IMR-90 (cell line): ENCODE measurements at places on chromosomes 12 and 14. TPM values are rescaled to one million over a fixed set of nuclear protein-coding genes. Genes with fewer than 3 reads are reported as not detected.

The SCFD1 gene
- 74.0 and 143 TPM in 2 replicates for total RNA-seq

The LRP6 gene
- total RNA-seq: 32.1 and 41.4 TPM in 2 replicates

The RNASE2 gene
- not detected in 2 replicates for total RNA-seq

The NKX2-1 gene
- total RNA-seq: not detected in 2 replicates

The NPFF gene
- not detected in 2 replicates for total RNA-seq

The GPR65 gene
- 0.18 and 0.28 TPM in 2 replicates for total RNA-seq

The SYNDIG1L gene
- not detected in 2 replicates for total RNA-seq

The NGB gene
- total RNA-seq: not detected in 2 replicates

The TAS2R20 gene
- 3.4 and 3.9 TPM in 2 replicates for total RNA-seq

The STRAP gene
- total RNA-seq: 82.1 and 133 TPM in 2 replicates

The RAPGEF3 gene
- 0.83 and 1.3 TPM in 2 replicates for total RNA-seq

The MMP17 gene
- 1.4 and 1.7 TPM in 2 replicates for total RNA-seq

The TDP1 gene
- total RNA-seq: 39.2 and 53.1 TPM in 2 replicates

The HOXC10 gene
- not detected in 2 replicates for total RNA-seq

The SMOC1 gene
- 0.90 and 1.1 TPM in 2 replicates for total RNA-seq

The CACNA1C gene
- total RNA-seq: 1.6 and 1.9 TPM in 2 replicates

The NINJ2 gene
- not detected in 2 replicates for total RNA-seq

The RPGRIP1 gene
- total RNA-seq: not detected in 2 replicates

The CCDC59 gene
- 8.4 and 27.2 TPM in 2 replicates for total RNA-seq

The TAS2R43 gene
- total RNA-seq: 0.90 and 1.9 TPM in 2 replicates

The RD3L gene
- not detected in 2 replicates for total RNA-seq

The AICDA gene
- total RNA-seq: not detected in 2 replicates

The PCED1B gene
- 0.28 and 0.36 TPM in 2 replicates for total RNA-seq

The BDKRB2 gene
- 60.5 and 73.1 TPM in 2 replicates for total RNA-seq

The DNAJC22 gene
- 6.7 and 8.1 TPM in 2 replicates for total RNA-seq

The RHOJ gene
- total RNA-seq: 7.8 and 9.5 TPM in 2 replicates

The RBP5 gene
- not detected in 2 replicates for total RNA-seq

The SLC8B1 gene
- total RNA-seq: 4.1 and 5.0 TPM in 2 replicates

The KIF5A gene
- total RNA-seq: under 0.01 and 0.18 TPM in 2 replicates

The DEPDC4 gene
- total RNA-seq: 0.72 and 7.5 TPM in 2 replicates

The TMPRSS12 gene
- total RNA-seq: not detected in 2 replicates

The C1S gene
- total RNA-seq: 34.4 and 49.6 TPM in 2 replicates

The COX8C gene
- not detected in 2 replicates for total RNA-seq

The CLEC1B gene
- total RNA-seq: not detected in 2 replicates
